ENCODE measurements at places on chromosomes 6 and 20.
A peak's percentile ranks its signal among the peaks of the same experiment; 100 is the strongest.

GRCh38 chr6:47427680-47428079 lies 49.9 kb upstream of the CD2AP start:
- no peak for DNase-seq

DNA sequence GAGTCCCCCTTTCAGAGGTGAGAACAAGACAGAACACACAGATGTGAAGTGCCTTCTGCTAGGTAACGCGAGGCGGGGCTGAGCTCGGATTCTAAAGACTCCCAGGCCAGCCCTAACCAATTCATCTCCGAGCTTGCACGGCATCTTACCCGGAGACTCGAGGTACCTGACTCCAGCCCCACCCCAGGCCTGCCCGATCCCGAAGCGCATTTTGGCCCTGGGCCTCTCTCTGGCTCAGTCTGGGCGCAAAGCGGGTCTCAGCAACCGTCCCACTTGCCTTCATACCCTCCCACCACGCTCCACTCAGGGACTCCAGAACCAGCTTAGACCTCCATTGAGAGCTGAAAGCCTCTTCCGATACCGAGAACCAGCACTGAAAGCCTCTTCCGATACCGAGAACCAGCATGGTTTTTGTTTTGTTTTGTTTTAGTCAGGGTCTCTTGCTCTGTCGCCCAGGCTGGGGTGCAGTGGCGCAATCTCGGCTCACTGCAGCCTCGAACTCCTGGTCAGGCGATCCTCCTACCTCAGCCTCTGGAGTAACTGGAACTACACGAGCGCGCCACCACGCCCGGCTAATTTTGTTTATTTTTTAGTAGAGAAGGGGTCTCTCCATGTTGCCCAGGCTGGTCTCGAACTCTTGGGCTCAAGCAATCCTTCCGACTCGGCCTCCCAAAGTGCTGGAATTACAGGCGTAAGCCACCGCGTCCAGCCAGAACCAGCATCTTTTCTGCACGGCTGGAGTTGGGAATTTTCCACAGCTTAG lies 557 bp upstream of the DYNLRB1 start:
- DNase-seq, result no peak

GRCh38 chr6:122853259-122853995 lies 64.4 kb downstream of the SMPDL3A start:
- DNase-seq, result no peak

DNA sequence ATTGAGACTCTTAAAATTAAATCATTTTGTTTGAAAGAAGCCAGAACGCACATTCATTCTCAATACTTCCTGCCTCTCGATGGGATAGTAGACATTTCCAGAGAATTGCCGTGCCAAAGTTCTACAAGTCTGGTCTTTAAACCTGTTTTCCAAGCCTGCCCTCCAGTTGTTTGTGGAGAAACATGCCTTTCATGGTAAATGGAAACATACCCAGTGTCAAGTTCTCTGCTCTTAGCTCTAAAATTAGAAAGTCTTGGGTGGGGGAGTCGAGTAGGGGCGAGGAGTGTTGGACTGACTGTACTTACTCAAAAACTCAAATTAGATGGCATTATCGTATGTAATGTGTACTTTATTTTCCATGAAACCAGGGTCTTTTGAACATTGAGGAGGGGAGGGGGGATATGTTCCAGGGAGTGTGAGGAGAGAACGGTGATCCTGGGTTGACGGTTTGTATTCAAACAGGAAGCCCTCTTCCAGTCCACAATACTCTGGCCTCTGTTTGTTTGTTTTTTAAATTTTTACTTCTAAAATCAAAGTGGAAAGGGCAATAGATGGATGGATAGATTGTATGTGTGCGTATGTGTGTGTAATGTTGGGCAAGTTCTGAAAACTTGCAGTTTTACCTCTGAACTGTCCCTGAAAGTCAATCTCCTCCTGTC lies 106.8 kb upstream of the ARMC2 start:
- no peak for DNase-seq

GRCh38 chr6:19837511-19838441 lies 606 bp downstream of the ID4 start:
- DNase-seq, result no peak

GRCh38 chr20:1171461-1172093 lies 13.2 kb downstream of the TMEM74B start:
- DNase-seq, result no peak

- no peak for DNase-seq
These were observed 533.7 kb downstream of the QKI start for GRCh38 chr6:163948250-163948649.

DNA sequence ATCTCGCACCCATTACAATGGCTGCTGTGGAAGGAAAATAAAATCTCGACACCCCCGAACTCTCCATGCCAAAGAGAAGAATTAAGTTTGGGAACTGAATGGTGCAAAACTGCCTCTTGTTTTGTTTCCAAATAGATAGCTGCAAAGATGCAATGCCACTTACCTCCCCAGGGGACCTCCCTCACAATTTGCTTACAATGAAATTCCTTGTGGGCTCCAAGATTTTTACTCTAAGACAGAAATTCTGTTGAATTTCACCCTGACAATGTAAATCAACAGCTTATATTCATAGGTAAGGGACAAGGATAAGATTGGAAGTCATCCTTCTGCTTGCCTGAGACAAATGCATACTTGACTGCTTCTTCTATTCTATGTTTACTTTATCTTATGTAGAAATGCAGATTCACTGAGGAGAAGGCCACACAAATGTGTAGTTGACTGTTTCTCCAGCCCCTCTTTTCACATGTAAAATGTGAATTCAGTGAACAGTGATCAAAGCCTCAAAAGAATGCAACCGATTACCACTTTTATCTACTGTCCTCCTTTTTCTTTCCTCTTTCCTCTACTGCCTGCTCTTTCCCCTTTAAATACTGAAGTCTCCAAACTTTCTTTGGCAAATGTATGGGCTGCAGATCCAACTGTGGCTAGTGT lies 36.6 kb downstream of the ADGRF4 start:
- no peak for DNase-seq

DNA sequence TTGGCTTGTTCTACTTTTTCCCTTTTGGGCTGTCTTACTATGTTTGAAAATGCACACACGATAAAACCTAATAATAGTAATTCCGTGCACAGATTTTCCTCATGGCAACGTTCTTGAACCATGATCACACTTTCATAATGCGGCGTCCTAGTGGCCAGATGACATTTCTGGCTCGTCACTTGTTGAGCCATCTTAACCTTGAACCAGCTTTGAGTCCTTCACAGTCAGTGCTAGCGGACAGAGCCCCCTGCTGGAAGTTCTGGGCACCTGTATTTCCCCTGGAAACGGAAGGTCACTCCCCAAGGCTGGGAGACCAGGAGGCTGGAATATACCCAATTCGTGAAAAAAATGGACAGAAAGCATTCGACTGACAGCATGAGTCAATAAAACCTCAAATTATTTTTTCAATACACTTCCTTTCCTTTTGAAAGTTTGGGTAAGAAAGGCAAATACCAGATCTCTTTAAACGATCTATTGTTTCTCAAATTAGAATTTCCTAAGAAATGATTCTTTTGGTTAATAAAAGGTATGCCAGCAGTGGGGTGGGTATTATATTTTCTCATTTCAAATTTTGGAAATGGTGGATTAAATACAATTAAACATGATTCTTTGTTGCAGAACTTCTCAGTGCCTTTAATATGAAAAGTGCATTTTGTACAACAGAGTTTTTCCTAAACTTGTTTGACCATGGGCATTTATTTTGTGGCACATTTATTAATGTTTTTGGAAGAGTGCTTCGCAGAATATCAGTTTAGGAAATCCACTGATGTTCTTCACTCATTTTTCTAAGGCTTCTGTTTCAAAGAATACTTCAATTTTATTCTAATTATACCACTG lies 542.3 kb downstream of the QKI start:
- DNase-seq, result no peak

DNA sequence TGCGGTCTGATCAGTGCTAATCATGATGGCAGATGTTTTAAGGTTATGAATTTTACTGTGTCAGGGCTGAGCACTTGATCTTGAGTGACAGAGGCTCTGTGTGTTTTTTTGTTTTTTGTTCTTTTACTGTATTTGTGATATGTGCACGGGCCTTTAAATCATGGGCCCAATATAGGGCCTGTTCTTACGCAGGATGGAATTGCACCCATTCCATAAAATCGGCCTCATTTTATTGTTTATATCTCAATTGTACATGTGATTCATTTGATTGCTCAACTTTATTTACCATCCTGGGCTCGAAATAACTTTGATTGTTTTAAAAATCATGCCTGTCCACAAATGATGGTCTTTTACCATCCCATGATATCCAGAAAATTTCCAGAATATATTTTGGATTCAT lies 39.3 kb upstream of the MBOAT1 start:
- no peak for DNase-seq

DNA sequence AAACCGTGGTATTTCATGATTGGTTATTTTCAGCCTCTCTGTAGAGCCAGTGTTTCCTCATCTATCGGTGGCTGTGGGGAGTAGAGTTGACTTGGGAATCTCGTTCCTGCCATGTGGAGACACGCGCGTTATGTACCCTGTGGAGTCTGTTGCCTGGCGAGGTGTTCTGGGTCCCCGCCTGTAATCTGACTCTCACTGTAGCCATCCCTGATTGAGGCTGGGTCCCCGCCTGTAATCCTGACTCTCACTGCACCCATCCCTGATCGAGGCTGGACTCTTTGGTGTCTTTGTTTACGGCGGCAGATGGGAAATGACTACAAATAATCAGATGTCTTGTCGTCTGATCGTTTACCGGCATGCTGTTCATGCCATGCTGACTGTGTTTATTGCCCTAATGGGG lies 153.9 kb downstream of the DTNBP1 start:
- DNase-seq, result no peak

DNA sequence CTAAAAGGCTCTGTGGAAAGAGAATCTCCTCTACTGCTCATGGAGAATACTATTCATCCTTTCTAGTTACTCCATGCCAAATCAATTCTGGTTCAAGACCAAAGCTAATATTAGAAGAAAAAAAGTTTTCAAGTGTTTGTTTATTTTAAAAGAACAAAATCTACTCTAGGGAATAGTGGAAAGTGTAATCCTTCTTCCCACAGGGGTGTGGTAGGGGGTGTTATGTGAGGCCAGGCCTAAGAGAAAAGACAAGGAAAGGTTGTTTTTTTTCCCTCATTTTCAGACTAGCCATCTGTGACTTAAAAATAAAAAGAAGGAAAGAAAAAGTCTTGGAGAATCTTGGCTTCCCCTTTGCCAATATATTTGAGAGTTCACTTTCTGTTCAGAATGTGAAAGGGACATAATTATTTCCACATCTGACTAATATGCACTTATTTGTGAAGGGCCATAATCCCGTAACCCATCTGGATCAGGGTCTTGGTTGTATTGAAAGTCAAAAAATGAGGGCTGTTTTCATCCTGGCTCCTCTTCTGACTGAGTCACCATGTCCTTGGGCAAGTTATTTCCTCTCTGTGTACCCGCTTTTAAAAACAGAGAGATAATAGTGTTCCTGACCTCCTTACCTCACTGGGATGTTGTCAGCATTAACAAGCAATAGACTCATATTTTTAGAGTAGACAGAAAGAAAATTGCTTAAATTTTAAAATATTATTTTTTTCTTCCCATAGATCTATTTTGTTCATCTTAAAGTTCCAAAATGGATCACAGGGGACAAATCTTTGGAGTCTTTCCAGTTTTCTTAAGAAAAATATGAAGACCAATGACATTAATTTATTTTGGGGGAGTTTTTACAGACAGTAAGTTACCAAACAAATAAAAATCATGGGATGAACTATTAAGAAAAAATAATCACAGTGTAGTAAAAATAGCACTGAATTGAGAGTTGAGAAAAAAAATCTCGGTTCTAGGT lies 233.7 kb downstream of the IBTK start:
- DNase-seq, result peak; percentile 81

GRCh38 chr6:3088446-3088845 lies 20.2 kb downstream of the RIPK1 start:
- DNase-seq, result no peak

GRCh38 chr6:36329798-36330291 lies 6.8 kb downstream of the BNIP5 start:
- DNase-seq, result no peak

DNA sequence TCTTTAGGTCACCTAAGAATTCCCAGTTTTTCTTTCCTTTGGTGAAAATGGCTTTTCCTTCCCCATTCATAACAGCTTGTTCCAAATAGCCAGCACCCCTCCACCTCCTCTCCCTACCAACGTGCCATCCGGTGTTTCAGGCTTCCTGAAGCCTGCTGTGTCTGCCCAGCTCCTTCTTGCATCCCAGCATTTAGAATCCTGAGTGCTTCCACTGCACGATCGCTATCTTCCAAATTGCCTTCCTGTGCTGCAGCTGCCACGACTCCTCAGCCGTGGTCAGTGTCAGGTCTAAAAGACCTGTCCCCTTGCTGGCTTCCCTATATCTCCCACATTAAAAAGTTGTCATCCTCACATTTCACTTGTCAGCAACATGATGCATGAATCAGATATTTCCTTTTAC lies 550.3 kb upstream of the JARID2 start:
- no peak for DNase-seq

DNA sequence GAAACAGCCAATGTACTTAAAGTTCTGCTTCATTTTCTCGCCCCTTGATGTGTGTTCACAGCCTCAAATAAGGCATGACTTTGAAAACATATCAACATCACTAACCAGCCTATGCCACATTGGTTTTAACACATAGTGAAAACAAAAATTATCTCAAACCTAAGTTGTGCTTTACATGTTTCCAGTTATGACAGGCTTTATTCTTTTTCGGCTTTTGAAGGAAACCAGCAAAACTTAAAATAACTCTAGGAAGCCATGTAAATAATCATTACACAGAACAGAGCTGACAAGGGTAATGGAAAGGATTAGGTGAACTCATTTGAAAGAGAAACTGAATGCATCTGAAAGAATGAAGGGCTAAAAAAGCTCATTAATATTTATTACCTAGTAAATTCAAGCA lies 42.1 kb downstream of the BMP5 start:
- DNase-seq, result no peak
